ENCODE measurements at places on chromosomes 13 and 19.
A peak's percentile ranks its signal among the peaks of the same experiment; 100 is the strongest.

GRCh38 chr13:27857282-27857681 is 62.5 kb upstream of the PDX1 start:
- peak; percentile 96 for DNase-seq

GRCh38 chr13:110206185-110206584 is 100.8 kb downstream of the COL4A1 start:
- no peak for DNase-seq

GRCh38 chr13:83532809-83533208 is 349.5 kb downstream of the SLITRK1 start:
- DNase-seq = no peak

DNA sequence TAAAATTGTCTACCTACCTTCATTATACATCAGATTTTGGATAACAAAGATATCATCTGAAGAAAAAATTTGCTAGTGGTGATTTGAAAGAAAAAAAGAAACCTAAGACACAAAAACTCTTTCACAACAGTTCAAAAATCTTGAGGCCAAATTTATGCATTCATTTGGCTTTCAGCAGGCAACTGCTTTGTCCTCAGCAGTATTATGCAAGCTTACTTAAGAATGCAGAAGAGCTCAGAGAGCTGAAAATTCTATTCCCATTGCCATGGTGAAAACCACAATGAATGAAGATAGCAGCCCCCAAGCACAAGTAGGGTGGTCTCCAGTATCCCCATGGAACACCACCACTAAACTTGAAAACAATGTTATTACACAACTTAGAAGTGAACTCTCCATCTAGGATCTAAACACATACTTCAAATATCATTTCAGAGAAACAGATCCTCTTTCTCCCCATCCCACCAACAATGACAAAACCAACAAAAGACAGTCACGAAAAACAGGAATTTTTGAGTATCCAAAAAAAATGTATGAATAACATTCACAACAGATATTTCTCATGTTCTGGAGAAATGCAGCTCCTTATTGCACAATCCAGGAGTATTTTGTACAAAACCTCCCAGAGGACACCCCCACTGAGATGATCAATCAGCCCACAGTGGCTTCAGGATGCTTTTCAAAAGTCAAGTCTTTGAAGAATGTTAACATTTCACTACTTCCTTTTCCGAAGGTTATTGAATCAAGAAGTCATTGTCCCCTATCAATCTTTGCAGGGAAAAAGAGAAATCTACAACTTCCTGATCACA is 192.7 kb downstream of the LHFPL6 start:
- DNase-seq = no peak

GRCh38 chr19:43618921-43619261 is 538 bp downstream of the ZNF428 start:
- peak; percentile 83 for DNase-seq

DNA sequence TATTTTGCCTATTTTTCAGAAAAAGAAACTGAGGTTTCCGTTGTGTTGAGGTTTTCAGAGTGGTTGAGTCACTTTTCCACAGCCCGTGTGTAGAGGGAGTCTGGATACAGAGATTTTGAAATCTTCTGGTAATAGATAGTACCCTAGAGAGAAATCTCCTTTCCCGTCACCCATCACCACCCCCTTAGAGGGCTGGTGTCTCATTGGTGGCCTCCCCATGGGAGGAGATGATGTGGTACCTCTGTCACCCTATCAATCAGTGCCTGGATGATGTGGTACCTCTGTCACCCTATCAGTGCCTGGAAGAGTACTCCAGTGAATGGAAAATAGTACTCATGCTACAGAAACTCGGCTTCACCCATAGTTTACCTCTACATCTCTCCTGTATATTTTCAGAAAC is 42.2 kb upstream of the SERP2 start:
- DNase-seq = no peak

GRCh38 chr19:45768655-45768983 is 433 bp downstream of the SIX5 start:
- no peak for DNase-seq

GRCh38 chr13:93549326-93550005 is 322.9 kb downstream of the GPC6 start:
- DNase-seq = no peak

DNA sequence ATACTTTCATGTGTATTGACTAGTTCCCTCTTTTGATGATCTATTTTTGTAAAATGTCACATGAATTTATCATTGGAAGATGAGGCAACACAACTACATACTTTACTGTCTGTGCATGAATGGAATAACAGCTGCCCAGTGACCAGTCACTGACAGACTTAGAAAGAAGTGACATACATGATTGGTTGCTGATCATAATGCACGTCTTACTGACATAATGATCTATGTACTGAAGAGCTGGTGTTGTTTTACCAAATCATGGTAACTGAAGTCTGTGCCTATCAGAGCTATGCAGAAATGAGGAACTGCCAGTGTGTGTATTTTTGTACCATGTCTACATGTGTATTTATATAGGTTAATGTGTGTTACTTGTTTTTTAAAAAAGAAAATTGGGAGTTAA is 26.5 kb downstream of the GPR18 start:
- DNase-seq = no peak

DNA sequence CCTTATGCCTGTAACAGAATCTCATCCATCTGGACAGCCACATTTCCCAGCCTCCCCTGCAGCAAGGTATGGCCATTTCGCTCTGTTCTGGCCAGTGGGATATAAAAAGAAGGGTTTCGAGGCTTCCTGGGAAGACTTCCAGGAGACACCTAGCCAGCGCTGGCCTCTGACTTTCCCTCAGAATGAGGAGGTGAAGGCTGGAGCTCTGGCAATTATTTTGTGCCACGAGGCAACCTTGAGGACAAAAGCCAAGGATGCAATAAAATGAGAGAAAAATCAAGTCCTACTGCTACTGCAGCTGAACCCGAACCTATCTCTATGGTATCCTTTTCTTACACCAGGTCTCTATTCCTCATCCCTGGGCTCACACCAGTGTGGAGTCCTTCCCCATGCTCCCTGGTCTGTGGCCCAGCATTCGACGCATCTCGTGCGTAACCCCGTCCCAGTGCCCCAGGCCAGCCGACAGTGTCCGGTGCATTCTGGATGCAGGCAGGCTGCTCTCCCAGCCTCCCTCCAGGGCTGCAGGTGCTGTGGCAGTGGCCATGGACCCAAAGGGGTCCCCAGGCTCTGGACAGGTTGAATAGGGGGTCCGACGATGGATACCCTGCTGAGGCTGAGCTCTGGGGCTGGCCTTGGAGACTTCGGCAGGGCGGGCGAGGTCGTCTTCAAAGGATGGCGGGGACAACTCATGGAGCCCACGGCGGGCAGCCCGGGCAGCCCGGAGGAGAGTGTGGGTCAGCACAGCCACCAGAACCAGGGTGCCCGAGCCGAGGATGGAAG is 12.2 kb downstream of the TMEM221 start:
- no peak for DNase-seq

- no peak for DNase-seq
These were observed 712 bp downstream of the BBC3 start for GRCh38 chr19:47230054-47230920.

DNA sequence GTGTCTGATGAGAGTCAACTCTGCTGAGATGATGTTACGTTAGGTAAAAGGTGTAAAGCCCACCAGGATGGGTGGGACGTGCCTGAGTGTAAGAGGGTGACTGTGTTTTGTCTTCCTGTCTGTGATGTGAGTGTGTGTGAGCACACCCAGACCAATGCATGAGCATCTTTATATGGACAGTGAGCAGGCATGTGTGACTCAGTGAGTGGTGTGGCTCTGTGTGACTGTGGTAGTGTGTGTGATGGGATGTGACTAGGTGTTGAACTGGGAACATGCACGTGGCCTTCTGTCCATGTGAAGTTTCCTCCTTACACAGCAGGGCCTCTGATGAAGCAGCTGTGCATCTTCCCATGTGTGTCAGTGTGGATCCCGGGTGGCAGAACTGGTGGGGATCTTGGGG is 17.8 kb upstream of the LGALS16 start:
- no peak for DNase-seq

DNA sequence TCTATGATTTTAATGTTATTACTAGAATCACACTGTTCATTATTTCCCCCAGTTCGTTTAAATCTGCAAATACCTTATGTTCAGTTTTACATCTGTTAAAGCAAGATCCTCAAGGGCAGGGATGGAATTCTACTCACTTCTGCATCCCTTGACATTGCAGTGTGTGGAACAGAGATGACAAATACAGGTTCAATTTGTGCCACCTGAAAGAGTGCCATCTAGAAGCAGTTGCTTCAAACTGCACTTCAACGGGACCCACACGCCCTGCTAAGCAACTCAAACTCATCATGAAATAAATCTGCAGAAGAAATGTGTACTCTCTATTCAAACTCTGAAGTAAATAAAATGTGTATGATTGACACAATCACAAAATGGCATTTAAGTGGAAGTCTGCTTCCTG is 44.5 kb downstream of the RUBCNL start:
- no peak for DNase-seq

GRCh38 chr13:108437496-108437895 is 168.0 kb downstream of the TNFSF13B start:
- DNase-seq = no peak

- DNase-seq = no peak
These were observed 99.8 kb downstream of the CRYL1 start for GRCh38 chr13:20425819-20426219.

GRCh38 chr19:47465957-47466356 is 5.7 kb downstream of the SLC8A2 start:
- no peak for DNase-seq
